ENCODE measurements at places on chromosomes 6 and 20.

DNA sequence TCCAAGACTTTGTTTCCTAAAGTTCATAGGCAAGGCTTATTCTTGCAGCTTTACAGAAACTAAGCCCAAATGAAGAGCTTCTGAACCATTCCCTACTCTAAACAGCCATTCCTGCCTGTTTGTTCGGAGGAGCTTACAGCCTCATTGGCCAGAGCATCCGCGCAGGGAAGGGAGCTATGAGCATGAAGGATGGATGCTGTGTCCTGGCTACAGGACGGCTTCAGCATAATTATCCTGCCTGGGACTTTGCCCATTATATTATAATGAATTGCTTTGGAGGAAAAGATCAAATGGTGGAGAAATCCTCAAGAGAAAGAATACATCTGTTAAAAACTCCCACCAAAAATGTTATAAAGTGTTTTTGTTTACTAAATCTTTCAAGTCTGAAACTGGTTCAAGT lies 378.2 kb upstream of the BTBD3 start:
- no peak for DNase-seq

DNA sequence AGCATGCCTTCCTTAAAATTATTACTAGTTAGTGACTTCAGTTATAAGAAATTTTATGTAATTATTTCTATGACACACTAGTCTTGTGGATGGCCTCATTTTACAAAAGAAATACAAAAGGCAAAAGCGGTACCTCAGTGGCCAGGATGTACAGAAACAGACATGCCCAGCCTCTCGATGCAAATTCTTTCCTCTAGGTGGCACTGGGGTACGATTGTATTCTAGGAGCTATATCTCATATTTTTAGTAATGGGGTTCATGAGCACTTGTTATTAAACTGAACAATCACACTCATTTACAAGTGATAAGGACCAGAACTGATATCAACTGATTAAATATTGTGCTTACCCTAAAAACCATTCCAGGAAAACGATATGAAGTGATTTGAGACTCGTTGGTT lies 59.8 kb downstream of the SOD2 start:
- peak; percentile 4 for DNase-seq

GRCh38 chr20:6355754-6356451 lies 233.1 kb upstream of the FERMT1 start:
- DNase-seq = no peak

- DNase-seq = no peak
Measured at GRCh38 chr6:64990652-64991304, 716.2 kb downstream of the EYS start.

GRCh38 chr6:129672881-129673631 lies 36.9 kb downstream of the ARHGAP18 start:
- no peak for DNase-seq

DNA sequence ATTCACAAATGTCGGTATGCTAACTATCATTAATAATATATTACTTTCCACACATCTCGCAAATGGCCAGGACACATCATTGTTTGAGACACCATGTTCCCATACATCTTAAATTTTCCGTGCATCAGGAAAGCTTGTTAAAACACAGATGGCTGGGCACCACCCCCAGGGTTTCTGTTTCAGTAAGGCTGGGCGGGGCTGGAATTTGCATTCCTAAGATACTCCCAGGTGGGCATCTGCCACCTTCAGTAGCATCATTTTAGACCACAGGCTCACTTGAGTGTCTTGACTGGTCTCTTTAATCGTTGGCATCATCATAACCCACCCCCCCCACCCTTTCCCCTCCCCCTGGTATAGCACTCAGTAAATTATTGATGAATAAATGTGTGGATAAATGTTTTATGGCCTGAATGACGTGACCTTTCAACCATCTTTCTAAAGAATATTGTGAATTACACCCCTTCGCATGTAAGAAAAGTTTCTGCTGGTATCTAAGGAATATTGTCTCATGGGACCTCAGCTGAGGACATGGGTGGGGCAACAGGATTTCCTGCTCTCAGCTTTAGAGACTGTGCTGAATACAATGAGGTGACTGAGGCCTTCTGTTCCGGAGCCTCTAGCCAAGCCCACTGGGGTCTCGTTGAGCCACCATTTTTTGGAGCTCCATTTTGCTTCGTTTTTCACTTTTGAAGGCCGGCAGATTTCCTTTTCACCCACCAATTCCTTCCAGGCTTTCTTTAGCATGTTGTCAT lies 124.1 kb upstream of the NEDD9 start:
- no peak for DNase-seq

GRCh38 chr6:44425951-44426350 lies 38.4 kb downstream of the CDC5L start:
- DNase-seq = no peak

- no peak for DNase-seq
Measured at GRCh38 chr6:118367314-118367713, 180.8 kb upstream of the PLN start.

- no peak for DNase-seq
Measured at GRCh38 chr6:170164271-170164900, 126.5 kb downstream of the DLL1 start.

DNA sequence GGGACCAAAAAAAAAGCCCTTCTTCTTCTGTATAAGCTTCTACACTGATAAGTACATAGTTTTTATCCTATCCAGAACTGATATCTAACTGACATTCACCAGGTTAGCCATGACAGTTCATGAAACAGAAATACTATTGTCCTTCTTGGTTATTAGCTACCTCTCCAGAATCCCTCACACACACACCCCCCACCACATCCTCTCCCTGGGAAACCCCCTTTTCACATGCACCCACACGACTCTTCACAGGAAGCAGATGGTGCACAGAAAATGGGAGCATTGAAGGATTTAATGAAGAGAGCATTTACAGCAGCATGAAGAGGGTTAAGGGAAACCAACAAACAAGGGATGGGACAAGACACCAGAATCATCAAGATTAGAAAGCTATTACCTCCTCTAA lies 88.9 kb downstream of the FHL5 start:
- no peak for DNase-seq

Measured in NCI-H1694 (cell line).